ENCODE measurements at places on chromosomes 12 and 14.

- no peak for DNase-seq
These were observed 1044.8 kb downstream of the FLRT2 start for GRCh38 chr14:86574778-86575129.

DNA sequence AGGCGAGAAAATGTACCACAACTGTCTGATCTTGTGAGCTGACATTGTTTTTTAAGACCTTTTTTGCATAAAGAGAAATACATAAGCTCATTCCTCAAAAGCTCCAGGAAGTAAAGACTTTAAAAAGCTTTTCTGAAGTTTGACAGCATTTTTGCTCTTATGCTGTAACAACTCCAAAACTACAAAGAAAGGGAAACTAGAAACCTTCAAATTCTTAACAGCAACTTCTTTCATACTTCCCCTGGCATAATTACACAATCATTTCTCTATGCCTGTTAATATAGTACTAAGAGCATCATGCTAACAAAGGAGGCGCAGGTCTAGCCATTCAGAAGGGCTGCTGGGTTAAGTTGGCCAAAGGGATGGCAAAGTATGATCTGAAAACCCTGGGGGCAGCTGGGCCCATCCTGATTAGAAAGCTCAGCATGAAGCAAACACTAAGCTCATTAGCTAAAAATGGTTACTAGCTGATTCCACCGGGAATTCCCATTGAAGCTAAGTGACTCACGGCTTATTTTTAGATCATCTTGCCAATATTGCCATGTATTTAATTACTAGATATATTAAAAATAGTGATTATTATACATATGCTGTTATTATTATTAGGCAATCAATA, 26.1 kb upstream of the ANP32D start:
- no peak for DNase-seq

DNA sequence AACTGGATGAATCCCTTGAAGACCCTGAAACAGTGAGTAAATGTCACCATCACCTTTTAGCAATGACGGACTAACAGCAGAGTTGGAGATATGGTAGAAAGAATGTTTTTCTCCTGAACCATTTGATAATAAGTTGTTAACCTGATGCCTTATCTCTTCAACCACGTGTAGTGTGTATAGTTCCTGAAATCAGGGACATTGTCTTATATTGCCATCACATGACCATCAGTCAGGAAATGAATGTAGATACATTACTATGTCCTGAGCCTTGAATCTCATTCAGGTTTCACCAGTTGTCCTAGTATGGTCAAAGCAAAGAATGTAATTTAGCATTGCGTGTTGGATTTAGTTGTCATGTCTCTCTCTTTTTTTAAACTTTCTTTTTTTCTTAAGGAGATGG, 15.7 kb downstream of the ATP6V0A2 start:
- no peak for DNase-seq

DNA sequence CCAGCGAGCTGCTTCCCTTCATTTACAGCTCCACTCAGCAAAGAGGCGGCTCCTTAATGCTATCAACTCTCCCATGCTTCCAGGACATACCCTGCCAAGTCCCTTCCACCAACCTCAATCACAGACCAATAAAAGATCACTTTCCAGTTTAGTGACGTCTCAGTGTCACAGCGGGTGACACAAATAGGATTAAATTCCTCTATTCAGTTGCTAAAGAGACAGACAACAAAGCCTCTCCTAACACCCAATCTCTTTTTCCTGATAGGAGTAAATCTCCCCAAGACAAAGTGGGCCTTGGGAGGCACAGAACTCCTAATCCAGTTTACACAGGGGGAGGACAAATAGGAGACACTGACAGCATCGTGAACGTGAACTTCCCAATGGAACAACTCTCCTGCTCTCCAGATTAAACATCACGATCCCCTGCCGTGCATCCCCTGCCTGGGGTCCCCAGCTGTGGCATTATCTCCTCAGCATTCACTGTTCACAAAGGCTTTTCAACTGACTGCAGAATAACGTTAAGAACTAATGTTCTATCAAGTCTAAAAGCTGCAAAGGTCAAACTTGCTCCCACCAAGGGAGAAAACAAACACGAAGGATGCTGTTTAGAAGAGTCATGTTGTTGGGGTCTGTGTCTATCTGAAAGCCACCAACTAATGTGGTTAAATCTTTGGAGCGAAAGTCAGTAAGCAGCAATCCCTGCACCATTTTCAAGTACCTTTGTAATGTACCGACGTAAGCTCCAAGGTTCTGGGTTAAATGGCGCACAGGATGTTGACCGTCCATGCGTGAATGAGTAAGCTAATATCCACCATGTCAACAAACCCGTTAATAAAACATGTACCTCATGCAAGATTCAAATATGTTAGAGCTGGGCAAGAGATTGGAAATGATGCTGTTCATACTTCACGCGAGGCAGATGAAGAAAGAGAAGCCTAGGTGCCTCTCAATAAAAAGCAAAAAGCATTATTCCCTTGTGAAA, 31.5 kb downstream of the TMEM132D start:
- no peak for DNase-seq

DNA sequence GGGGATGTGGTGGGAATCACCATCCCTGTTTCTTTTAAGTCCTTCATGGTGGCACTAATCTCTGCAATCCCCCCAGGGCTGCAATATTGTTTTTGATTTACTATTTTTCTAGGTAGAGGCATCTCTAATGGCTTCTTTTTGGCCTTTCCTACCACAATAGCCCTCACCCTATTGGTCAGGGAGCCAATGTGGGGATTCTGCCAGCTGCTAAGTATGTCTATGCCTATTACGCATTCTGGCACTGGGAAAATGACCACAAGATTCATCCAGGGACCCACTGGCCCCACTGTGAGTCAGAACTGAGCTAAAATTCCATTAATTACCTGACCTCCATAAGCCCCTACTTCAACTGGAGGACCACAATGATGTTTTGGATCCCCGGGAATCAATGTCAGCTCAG, 15.9 kb upstream of the GLIPR1L2 start:
- no peak for DNase-seq

- DNase-seq: no peak
These were observed 95.0 kb downstream of the C12orf75 start for GRCh38 chr12:105425254-105426174.

Measured in NCI-H446 (cell line).